Mucosa of descending colon (tissue), 3 donors: ENCODE measurements at places on chromosomes 12 and 14. TPM values are rescaled to one million over a fixed set of nuclear protein-coding genes. Genes with fewer than 3 reads are reported as not detected.

DNA sequence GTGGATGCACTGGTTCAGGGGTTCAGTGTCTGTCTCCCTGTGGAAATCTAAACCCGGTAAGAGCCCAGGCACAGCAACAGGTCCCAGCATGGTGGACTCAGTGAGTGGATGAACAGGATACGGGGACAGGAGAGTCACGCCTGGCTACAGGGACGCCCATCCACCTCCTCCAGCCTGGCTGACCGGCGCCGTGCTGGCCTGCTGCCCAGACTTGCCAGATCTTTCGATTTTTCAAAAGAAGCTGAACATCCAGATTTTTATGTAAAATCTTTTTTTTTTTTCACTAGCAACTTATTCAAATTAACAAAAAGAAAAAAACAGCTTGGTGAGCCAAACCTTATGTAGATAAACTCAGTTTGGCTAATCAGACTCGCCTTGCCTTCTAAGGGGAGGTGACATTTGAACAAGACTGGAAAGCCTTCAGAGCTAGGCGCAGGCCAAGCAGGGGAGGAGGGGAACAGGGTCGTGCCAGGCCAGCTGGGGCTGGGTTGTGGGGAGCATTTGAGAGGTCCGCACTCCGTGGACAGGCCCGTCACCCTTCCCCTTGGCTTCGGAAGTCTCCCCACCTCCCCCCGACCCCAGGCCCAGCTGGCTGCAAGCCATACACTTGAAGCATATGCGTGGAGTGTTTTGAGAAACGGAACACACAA, 87.8 kb upstream of the NCOR2 start:
- DNase-seq: peak; percentile 39

- DNase-seq: no peak
These were observed 72.2 kb downstream of the DENND5B start for GRCh38 chr12:31518680-31519227.

DNA sequence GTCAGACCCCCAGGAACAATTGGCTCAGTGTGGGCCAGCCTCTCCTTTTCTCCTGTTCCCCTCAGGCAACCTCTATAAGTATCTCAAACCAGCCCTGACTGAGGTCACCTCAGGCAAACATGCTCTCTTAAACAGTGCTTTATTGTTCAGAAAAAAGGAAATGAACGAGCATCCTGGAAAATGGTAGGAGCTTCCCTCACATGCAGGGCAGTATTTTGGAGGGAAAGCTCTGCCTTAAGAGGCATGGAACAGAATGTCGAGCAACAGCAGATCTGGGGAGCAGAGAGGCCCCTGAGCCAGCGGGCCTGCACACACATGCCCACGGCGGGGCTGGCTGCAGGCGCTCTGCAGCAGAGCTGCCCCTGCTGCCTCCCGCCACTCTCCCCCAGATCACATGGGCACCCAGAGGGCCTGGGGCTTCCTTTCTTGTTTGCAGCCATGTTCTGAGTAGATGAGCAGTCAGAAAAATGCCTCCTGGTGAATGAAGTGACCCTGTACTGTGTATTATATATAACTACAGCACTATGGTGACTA, 42.0 kb downstream of the MOK start:
- no peak for DNase-seq

GRCh38 chr12:126474703-126475102, 1409.5 kb downstream of the AACS start:
- DNase-seq: no peak

- no peak for DNase-seq
These were observed 72.1 kb downstream of the PHLDA1 start for GRCh38 chr12:75959506-75959905.

GRCh38 chr12:122753319-122753650, 661 bp downstream of the DENR start:
- DNase-seq: no peak

- DNase-seq: no peak
These were observed 135.5 kb upstream of the FUT8 start for GRCh38 chr14:65277027-65277426.

DNA sequence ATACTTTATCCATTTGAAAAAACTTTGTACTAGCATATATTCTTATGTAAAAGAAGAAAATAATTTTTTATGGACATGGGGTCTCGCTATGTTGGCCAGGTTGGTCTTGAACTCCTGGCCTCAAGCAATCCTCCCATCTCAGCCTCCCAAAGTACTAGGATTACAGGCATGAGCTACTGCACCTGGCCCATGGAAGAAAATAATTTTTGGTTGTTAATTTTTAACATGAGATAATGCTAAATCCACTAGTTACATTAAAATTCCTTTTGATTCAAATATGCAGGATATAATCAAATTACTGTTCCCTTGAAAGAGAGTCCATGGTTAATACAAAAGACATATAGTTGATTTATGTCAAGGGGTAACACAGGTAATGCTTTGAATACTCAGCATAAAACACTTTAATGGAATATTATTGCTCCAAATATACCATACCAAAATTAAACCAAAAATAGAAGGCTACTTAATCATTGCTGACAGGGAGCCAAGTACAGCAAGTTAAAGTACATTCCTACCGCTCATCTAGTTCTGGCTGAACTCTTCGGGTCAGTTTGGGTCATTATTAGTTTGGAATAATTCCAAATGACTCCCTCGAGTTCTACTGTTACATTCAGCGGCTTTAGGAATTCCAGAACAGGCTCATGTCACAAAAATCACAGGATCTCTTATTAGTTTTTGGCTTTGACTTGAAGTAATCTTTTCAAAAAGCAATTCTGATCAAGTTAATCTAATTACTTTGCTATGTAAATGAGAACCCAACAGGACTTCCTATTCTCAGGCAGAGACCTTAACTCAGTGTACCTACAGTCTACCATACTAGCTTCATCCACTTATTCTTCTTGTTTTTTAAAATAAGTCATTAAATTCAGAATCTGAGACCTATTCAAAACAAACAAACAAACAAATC, 6.1 kb downstream of the SOS2 start:
- DNase-seq: no peak

The TPPP2 gene
- 0.58 TPM for total RNA-seq

The WSCD2 gene
- 2.0 TPM for total RNA-seq

The ALG10 gene
- total RNA-seq: 7.5 TPM
